ENCODE measurements at places on chromosomes 16 and 17. TPM values are rescaled to one million over a fixed set of nuclear protein-coding genes. Genes with fewer than 3 reads are reported as not detected.

The TUBD1 gene
- total RNA-seq: 8.8 TPM

GRCh38 chr16:75248142-75248535 is 3.3 kb downstream of the BCAR1 start:
- DNase-seq: no peak

DNA sequence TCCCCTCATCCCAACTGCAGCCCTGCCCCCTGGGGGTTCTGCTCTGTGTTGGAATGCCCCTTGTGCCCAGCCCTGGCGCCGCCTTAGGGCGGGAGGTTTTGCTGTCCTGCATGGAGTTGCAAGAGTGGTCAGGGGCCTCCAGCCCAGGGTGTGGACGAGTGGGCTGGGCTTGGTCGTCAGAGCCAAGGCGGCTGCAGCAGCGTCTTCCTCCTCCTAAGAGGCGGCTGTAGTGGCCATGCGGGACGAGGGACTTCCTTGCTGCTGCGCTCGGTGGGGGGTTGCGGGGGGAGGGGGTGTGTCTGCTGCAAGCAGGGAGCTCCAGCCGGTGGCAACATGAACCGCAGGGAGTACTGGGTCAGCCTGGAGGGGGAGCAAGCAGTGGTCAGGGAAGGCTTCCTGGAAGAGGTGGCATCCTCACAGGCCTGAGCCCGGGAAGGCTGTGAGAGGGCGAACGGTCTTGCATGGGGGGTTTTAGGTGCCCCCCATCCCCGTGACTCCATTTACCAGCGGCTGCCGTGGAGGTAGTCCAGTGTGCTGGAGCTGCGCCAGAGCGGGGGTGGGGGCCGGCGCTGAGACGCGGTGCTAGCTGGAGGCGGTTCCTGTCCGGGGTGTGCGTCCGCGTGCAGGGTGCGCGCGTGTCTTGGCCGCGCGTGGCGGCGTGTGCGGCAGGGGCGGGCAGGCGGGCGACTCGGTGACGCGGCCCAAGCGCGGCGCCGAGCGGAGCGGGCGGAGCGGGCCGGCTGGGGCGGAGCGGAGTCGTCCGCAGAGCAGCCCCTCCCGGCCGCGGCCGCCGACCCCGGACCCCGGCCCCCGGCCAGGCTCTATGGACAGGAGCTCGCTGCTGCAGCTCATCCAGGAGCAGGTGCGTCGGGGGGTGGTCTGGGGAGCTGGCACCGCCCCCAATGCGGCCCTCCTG is at the start of gene RHBDL1:
TSS of gene RHBDL1 (plus strand) at position 704 of the 916 bp plus-strand sequence. CDS start at position 824, 120 bp downstream.
- no peak for DNase-seq

The KRT12 gene
- total RNA-seq: 0.10 TPM

DNA sequence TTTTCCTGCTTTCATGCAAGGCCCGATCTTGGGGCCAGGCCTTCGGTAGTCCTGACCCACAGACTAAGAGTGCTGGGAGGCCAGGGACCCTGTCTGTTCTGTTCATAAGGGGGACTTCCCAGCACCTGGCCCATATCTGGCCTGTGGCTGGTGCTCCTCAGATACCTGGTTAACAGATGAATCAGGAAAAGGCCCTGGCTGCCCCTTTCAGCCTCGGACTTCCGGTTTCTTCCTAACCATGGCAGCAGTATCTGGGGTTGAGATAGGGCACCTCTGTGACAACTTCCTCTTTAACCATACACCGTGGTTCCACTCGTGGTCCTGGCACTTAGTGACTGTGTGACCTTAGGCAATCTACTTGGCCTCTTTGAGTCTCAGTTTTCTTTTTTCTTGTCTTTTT is 18.4 kb downstream of the PLCG2 start:
- no peak for DNase-seq

The MYH13 gene
- under 0.01 TPM for total RNA-seq

The C16orf54 gene
- 0.99 TPM for total RNA-seq

DNA sequence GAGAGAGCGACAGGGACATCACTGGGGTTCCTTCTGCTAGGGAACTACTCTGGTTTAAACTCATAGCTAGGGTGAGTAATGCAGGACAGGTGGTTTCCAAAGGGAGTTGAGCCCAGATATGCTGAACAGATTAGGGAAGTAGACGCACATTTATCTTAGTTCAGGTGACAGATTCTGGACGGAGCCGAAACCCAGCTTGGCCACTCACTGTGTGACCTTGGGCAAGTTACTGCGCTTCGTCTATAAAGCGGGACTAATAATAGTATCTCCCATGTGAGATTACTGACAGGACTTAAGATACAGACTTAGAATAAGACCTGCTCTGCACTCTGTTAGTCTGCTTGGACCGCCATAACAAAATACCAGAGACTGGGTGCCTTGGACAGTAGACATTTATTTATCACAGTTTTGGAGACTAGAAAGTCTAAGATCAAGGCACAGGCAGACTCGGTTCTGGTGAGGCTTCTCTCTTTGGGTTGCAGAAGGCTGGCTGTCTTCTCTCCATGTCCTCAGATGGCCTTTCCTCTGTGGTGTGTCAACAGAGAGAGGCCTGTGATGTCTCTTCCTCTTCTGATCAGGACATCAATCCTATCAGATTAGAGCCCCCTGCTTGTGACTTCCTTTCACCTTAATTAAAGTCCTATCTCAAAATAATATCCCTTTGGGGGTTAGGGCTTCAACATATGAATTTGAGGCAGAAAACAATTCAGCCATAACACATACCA is 12.1 kb downstream of the SCNN1G start:
- no peak for DNase-seq

The FAM20A gene
- total RNA-seq: 4.7 TPM

The GPRC5B gene
- 26.1 TPM for total RNA-seq

The SOST gene
- 0.20 TPM for total RNA-seq

GRCh38 chr17:35788477-35789368 is 6.7 kb downstream of the MMP28 start:
- DNase-seq: no peak

GRCh38 chr16:17817260-17817659 is 346.5 kb upstream of the XYLT1 start:
- no peak for DNase-seq

The MAP2K6 gene
- 8.6 TPM for total RNA-seq

- DNase-seq: no peak
Measured at GRCh38 chr16:9065077-9065476, 26.4 kb upstream of the HAPSTR1 start.

The CDH16 gene
- total RNA-seq: not detected

- peak; percentile 37 for DNase-seq
Measured at GRCh38 chr17:28907709-28908475, 5.0 kb upstream of the DHRS13 start.

The SCGB1C2 gene
- total RNA-seq: not detected

DNA sequence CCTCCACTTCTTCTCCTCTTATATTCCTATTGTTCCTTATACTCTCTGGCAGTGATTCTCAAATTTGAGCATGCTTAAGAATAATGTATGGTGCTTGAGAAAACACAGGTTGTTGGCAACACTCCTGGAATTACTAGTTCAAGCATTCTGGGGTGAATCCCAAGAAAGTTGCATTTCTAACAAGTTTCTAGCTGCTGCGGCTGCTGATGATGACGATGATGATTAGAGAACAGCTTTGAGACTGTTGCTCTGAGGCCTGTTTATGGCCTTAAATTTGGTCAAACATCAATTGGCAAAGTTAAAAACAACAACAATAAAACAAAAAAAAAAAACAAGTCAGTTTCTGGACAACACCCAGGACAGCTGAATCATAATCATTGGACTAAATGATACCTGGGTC is 961.9 kb downstream of the CDH11 start:
- no peak for DNase-seq

Data from skin of body (tissue), 3 donors.